ENCODE measurements at places on chromosomes 3 and 15. TPM values are rescaled to one million over a fixed set of nuclear protein-coding genes. Genes with fewer than 3 reads are reported as not detected.

GRCh38 chr3:167738037-167738436 lies 2.5 kb downstream of the SERPINI1 start:
- no peak for DNase-seq

GRCh38 chr3:140292684-140293083 lies 357.7 kb downstream of the CLSTN2 start:
- no peak for DNase-seq

- DNase-seq, result no peak
These were observed 21.1 kb downstream of the RBP2 start for GRCh38 chr3:139455206-139455605.

- DNase-seq, result no peak
These were observed 1.2 kb upstream of the ABHD17C start for GRCh38 chr15:80693682-80694610.

DNA sequence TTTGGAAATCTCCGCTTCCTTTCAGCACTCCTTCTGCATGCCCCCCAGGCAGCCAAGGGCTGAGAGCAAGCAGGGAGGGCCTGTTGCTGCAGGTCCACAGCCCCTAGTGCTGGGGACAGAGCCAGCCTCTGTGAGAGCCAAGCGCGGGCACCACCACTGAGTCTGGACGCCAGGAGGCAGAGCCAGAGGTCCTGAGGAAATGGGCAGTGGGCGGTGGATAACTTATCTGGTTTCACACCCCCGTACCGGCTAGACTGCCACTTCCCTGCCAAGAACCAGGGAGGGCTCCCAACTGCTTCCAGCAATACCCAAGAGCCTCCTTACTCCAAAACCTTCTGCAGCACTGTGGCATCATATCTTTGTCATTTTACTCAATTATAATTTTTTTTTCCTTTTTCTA lies 141.6 kb upstream of the IGF1R start:
- DNase-seq, result no peak

DNA sequence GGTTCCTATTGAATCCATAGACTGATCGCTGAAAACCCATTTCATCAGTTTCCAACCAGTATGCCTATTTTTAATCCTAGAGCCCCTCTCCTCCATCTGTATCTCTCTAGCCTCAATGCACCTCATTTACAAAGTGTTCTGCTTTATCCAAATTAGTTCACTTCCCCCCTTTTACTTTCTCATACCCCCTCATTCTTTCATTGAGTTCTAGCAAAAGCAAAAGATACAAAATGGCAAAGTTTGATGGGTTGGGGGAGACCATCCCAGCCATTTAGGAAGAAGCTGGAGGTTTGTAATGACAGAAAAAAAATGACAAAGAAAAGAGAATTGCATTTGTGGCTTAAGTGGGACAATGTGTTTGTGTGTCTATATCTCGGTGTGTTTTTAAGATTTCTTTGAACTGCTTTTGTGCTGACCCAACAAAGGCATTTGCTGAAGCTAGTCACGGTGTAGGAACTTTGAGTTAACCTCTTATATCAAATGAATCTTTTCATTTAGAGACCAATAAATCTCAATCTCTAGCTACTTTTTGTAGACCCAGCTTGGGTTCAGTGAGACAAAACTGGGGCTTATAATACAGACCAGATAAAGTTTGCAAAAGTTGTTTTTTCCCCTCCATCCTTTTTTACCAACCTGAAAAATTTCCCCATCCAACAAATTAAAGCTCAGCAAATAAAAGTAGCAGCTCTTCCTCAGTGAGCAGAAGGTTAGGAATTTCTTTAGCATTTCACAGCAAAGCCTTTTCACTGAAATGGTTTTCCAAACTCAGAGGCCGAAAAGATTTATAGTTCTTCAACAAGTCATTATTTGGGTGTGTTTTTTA lies 18.7 kb downstream of the NR2F2 start:
- no peak for DNase-seq

DNA sequence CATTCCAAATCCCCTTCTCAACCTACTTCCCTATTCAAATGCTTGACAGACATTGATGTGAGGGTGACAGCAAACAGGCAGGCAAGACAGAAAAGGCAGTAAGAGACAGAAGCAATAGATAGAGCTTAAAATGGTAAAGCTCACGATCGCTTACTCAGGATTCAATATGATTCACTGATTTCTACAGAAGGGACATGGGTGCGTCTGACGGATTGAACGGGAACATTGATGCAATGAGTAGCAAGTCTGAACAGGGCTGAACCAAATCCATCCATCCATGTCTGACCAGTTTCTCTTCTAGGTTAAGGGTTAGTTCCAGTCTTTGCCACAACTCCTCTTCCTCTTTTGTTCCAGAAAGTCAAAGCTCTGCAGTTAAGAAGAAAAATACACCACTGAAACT lies 35.1 kb downstream of the P2RY1 start:
- no peak for DNase-seq

GRCh38 chr15:61155741-61156700 lies 73.1 kb downstream of the RORA start:
- DNase-seq, result no peak

GRCh38 chr3:150367757-150368156 lies 40.3 kb upstream of the TSC22D2 start:
- DNase-seq, result no peak

GRCh38 chr15:67190326-67190725 lies 64.1 kb downstream of the AAGAB start:
- DNase-seq, result no peak

DNA sequence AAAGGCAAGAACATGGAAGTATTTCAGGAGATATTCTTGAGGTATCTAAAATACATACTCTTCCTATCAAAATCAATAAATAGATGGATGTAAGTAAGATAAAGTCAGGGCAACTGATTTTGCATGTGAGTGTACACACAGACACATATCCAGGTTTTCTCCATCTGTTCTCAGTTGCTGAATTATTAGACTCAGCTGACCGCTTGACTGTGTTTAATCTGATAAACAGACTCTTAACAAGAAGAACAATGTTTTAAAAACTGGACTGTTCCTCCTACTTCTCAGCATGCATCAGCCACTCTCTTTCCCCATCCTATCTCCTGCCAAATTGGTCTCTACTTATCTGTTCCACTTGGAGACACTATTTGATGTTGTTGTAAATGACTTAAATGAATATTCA lies 73.5 kb downstream of the GOLGA8G start:
- DNase-seq, result no peak

GRCh38 chr3:160395297-160395696 lies 3.7 kb downstream of the IFT80 start:
- DNase-seq, result no peak

DNA sequence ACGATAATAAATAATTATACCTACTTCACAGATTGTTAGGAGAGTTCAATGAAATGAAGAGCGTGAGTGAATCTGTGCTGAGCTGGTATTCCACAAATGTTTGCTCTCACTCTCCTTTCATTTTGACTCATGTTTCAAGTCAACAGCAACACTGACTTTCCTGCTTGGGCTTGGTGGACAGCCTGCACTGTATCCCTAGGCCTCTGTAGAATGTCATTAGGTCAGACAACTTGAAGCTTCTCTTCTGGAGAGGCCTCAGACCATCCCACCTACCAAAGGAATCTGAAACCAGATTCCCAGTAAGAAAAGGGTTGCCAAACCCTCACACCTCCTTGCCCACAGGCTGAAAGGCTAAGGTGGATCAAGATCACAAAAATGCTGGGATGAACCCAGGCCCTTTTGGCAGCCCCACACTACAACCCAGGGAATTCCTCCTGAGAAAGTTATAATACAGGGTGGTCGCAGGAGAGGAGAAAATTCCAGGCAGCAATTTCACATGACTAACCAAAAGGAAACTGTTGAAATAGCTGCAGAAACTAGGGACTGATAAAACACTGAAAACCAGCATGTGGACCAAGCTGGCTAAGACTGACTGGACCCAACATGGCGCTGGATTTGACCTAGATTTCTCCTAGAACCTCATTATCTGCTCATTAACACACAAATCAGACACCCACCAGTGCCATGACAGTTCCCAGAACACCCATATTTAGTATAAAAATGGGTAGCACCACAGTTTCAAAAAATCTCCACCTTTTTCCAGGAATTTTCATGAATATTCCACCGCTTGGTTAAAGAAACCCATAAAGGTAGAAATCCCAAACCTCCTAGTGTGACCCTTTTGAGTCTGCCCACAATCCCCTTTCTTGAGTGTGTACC lies 57.0 kb upstream of the ZNF148 start:
- no peak for DNase-seq

- no peak for DNase-seq
These were observed 860.3 kb upstream of the SEMA6D start for GRCh38 chr15:46856839-46857502.

- no peak for DNase-seq
These were observed 1442.8 kb upstream of the ALCAM start for GRCh38 chr3:103923907-103924306.

GRCh38 chr15:80491163-80491847 lies 87.1 kb downstream of the ARNT2 start:
- no peak for DNase-seq

DNA sequence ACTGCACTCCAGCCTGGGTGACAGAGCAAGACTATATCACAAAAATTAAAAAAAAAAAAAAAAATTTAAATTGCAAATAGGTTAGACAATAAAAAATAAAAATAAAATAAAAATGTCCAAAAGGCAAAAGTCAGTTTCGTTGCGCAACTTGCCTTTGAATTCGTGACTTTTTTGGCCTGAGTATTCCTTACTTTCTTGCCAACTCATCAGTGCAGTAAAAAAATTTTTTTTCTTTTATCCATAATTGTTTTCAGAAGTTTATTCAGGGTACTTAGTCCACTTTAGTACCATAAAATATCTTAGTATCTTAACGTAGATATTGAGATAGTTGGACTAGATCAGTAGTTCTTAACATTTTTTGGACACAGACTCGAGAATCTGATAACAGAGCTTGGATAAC lies 22.4 kb upstream of the CILP start:
- no peak for DNase-seq

- no peak for DNase-seq
These were observed 86.3 kb upstream of the TCF12 start for GRCh38 chr15:56832125-56832524.

DNA sequence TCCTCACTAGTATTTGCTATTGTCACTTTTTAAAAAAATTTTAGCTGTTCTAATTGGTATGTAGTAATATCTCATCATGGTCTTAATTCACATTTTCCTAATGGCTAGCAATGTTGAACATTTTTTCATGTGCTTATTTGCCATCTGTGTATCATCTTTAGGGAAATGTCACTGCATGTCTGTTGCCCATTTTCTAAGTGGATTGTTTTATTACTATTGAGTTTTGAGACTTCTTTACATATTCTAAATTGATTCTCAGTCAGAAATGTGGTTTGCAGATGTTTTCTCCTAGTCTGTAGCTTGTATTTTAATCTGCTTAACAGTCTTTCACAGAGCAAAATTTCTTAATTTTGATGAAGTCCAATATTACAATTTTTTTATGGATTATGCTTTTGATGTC lies 33.6 kb upstream of the SEC22A start:
- no peak for DNase-seq

GRCh38 chr3:116019254-116019763 lies 396.0 kb downstream of the GAP43 start:
- no peak for DNase-seq

NOX5 gene
- 0.45 TPM for total RNA-seq

SCAP gene
- 64.6 TPM for total RNA-seq

ELL3 gene
- total RNA-seq, result 5.6 TPM

NIT2 gene
- total RNA-seq, result 34.0 TPM

RRP9 gene
- total RNA-seq, result 12.9 TPM

LIPC gene
- 24.4 TPM for total RNA-seq

TEX9 gene
- 8.1 TPM for total RNA-seq

CCDC13 gene
- total RNA-seq, result 3.1 TPM

NGLY1 gene
- total RNA-seq, result 32.8 TPM

GRK7 gene
- not detected for total RNA-seq

ETFA gene
- 84.8 TPM for total RNA-seq

All from sciatic nerve (tissue), 2 donors.